ENCODE measurements at places on chromosomes 6 and 20.

DNA sequence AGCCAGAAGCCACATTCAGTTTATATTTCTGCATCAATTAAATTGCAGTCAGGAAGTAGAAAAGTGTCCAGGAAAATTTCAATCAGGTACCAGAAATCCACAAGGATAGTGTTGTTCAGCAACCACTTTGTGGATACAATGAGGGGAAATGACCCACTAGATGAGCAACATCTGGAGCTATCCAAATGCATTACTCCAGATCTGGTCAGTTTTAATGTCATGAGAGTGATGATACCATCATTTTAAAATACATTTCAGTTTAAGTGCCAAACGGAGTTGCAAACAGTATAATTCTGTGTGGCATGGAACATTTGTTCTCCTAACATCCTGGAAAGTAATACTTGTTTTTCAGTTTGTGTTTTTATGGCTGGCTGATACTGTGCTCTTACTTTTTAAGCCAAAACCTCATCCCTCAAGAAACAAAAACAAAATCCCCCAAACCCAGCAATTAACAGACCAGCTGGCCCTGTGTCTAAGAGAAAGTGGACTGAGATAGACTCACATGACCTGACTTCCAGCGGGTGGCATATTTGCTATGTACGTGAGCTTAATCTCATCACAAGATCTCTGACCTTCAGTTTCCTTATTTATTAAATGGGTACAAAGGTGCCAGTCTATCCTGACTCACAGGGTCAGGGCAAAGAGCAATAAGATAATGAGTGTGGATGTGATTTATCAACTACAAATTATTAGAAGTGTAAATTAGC, 58.8 kb upstream of the CNKSR3 start:
- no peak for DNase-seq

GRCh38 chr20:1204113-1204512, 859 bp downstream of the C20orf202 start:
- no peak for DNase-seq

DNA sequence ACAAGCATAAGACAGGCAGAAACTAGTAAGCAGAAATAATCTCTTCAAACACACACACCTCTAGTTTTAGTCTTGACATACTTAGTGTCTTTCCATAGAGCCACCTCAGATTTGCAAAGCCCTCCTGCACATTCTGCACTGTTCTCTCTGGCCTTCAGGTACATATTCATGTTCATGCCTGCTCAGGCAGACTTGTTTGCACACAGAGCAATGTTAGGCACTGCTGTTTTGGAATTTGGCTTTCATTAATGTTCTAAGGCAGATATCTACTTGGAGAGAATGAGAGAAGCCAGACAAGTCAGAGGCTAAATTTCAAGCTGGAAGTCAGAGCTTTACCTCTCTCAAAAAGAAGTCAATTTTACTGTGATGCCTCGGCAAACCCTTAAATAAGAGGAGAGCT, 21.3 kb upstream of the DST start:
- DNase-seq = no peak

- no peak for DNase-seq
Measured at GRCh38 chr6:48075181-48075580, 35.8 kb downstream of the PTCHD4 start.

GRCh38 chr6:150981095-150981494, 115.6 kb downstream of the MTHFD1L start:
- no peak for DNase-seq

- no peak for DNase-seq
Measured at GRCh38 chr6:107259951-107260350, 144.6 kb upstream of the BEND3 start.

- no peak for DNase-seq
Measured at GRCh38 chr6:21270636-21271201, 322.8 kb upstream of the SOX4 start.

GRCh38 chr6:26576929-26577719, 19.6 kb upstream of the ABT1 start:
- DNase-seq = peak; percentile 37

DNA sequence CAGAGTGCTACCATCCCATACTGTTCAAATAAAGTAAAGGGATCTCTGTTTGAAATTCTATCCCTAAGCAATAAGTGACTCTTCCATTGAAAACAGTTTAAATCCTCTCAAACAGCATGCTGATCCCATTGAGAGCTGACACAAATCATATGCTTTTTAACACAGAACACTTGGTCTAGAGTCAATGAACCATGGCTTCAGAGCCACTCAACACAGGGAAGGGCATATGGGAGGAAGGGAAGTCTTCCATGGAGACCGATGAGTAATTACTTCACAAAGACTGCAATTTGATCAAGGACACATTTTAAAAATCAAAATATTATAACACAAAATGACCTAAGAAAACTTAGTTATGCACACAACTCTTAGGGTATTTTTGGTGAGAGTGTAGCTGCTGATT, 1073.0 kb upstream of the MAP3K7 start:
- DNase-seq = no peak

DNA sequence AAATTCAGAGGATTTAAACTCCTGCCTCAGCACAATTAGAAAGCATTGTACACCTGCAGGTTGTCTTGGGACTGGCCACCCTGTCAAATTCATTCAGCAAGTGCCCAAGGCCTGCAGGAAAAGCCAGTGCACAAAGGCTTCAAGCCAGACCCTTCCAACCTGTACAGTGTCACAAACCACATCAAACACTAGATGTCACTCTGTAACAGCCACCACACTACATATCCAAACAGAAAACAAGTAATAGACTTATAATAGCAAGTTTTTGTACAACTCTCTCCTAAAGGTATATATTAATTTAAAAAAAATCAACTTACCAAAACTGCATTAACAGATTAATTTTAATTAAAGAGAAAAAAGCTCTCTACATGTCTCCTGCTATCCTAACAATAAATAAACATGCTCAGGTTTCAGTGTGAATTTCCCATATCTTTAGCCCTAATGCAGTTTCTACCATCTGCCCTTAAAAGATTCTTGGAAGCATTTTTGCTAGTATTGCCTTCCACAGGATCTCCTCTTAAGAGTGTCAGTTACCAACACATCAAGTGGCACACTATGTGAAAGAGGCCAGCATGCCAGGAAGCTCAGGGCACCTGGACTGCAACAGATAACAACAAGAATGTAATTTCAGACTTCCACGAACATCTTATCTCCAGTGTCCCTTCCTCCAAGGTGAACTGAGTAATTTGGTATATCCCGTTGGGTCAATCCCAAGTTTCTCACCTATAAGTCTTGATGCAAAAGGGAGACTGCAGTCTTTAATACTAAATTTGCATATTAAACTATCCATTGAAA, 47.5 kb downstream of the RALGAPA2 start:
- DNase-seq = peak; percentile 45

- peak; percentile 13 for DNase-seq
Measured at GRCh38 chr6:89032599-89032998, 48.0 kb upstream of the PNRC1 start.

- DNase-seq = no peak
Measured at GRCh38 chr20:38194971-38195504, 30.0 kb upstream of the TGM2 start.

DNA sequence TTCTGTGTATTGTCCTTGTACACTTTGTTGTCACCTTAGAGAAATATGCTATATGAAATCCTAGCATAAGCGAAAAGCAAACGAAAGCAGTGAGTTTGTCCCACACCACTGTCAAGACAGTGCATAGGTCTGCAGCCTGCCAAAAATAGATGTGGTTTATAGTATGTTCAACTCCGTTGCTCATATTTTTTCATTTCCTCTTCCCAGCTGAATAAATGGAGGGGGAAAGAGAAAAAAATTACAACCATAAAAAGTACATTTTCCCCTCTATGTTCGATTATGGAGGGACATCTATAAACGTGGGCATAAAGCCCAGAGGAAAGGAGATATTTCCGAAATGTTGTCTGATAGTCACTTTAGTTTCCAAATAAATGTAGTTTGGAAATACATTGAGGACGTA, 25.8 kb downstream of the PRL start:
- DNase-seq = no peak

GRCh38 chr20:63102721-63103375, 96.1 kb upstream of the BHLHE23 start:
- DNase-seq = peak; percentile 83

DNA sequence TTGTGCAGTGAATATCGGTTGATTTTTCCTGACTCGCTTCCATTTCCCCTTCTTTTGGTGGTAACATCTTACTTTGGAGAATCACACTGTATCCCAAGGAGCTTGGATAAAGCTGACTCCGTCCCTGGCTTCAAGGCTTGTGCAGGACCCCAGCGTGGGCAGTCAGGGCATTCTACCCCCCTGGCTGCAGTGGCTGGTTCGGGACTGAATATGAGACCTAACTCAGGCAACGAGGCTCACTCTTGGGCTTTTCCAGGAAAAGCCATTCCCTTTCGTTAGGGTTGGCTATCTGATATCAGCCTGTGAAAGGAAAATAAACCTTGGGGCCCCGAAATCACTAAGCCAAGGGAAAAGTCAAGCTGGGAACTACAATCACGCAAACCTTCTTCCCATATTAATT, 30.1 kb upstream of the GJA1 start:
- DNase-seq = no peak

DNA sequence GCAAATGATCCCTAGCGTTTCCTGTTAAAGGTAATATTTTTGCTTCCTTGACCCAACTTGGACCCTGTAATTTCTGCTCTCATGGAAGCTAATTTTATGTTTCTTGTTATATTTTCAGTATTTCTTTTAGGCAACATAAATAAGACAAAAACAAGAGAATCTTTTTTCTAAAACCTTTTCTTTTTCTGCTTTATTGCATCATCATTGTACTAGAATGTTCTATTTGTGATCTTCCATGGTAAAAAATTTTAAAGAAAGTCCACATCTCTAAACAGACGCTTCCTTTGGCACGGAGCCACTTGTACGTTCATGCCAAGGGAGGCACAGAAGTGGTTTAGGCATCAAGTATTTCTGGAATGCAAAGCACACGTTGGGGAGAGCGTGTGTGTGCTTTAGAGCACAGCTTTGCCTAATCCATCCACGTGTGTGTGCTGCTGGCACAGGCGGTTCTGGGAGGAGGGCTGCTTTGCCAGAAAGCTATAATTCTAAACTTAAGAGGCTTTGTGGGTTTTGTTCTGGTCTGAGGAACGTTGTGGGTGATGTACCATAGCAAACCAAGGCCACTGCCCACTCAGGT, 98.3 kb downstream of the SASH1 start:
- no peak for DNase-seq

GRCh38 chr6:11207199-11207968, 25.1 kb downstream of the NEDD9 start:
- no peak for DNase-seq

DNA sequence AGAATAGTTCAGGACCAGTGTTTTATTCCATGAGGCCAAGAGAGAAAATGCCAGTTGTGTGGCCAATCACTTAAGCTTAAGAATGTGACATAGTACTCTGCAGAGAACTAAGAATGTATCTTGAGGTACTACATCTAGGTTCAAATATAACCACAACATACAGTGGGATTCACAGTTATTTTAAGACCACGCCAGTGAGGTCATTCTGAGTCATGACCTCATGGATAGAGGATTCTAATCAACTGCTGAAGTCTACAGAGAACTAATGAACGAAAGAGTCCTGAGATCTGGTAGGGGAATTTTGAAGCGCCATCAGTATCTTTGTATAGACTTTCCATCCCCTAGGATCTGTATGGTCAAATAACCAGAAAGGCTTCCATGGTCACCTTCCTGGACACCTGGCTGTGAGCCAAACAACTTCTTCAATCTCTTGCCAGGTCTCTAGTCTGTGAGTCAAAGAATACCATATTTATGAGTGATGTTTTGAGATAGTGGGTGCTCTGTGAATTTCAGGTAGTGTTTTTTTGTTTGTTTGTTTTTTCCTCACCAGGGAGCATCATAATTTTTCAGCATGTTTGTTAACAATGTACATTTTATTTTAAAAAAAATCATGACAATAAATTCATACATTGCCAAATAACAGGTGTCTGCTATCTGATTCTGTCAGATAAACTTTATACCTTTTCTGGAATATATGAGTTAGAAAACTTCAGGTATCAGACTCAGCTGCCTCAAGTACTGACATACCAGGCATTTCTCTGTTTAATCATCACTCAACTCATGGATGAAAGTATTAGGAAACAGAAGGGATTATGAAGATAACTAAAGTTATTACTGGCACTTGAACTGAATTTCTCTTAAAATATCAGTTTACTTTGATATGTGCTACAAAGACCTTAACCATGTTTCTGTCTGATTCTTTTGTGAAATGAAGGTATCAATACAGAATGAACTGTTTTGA, 217.9 kb downstream of the PLCB4 start:
- DNase-seq = no peak

DNA sequence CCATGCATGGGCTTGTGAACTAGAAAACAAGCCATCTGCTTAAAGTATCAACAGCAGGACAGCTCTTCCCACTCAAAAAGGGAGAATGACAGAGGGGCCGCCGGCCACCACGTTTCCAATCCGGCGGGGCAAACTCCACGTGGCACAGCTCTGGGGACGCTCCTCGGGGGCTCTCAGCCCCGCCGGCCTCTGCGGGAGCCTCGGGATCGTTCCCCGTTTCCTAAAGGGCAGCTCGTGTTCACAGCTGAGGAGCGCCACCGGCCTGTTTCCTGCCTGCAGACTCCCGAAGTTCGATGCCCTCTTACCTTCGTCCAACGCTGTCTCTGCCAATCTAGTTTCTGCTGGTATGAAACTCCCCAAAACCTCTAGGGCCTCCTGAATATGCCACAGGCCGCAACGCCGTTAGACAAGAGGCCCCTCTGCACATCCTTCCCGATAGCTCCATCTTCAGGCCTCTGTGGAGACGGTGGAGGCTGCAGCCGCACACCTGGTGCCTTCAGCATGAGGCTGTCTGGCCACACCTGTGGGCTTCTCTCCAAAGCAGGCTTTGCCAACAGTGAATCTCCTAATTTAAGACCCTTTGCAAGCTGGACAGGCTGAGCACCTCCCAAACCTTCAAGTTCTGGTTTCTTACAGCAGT, 46.5 kb downstream of the KCNQ2 start:
- no peak for DNase-seq

DNA sequence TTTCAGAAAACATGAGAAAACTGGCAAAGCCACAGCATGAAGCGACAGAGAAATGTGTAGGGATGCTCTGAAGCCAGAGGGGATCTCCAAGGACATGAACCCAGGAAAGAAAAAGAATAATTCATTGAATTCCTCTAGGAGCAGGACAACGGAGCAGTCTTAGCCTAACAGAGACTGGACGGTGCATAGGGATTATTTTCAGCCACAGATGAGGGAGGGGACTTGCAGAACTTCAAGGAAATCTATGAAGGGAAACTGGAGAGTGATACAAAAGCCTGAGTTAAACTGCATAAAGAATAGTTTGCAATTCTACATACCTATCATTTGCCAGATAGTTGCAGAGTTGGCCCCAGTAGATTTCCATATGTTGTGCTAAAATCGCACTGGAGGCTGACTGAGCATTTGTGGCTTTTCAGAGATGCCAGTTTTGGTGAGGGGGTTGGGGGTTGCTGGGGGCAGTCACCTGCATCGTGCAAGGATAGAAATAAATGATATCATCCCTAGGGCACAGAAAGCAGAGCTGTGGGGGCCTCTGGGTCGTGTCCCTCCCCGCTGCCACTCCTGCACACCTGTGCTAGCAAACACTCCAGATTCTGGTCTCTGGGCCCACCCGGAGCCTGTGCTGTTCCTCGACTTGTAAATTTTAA, 443.2 kb upstream of the JARID2 start:
- DNase-seq = no peak

All from CD4-positive, alpha-beta T cell (primary cell).